ENCODE measurements at places on chromosomes 16 and 17. TPM values are rescaled to one million over a fixed set of nuclear protein-coding genes. Genes with fewer than 3 reads are reported as not detected.

The DNAI2 gene
- total RNA-seq, result not detected

The CRYM gene
- total RNA-seq, result not detected

The RNF43 gene
- not detected for total RNA-seq

The KRT33A gene
- total RNA-seq, result not detected

The CA4 gene
- 1.9 TPM for total RNA-seq

The NPIPB9 gene
- not detected for total RNA-seq

The ZG16B gene
- total RNA-seq, result 2.7 TPM

The CLDN6 gene
- not detected for total RNA-seq

The SPNS2 gene
- 4.2 TPM for total RNA-seq

The TPPP3 gene
- total RNA-seq, result not detected

The CA10 gene
- not detected for total RNA-seq

The RAMP2 gene
- not detected for total RNA-seq

The GCGR gene
- not detected for total RNA-seq

The ALDH3A1 gene
- total RNA-seq, result 240 TPM

The PARD6A gene
- 0.89 TPM for total RNA-seq

The TOM1L1 gene
- total RNA-seq, result 13.9 TPM

The HOXB8 gene
- 4.8 TPM for total RNA-seq

The KRTAP2-2 gene
- total RNA-seq, result not detected

The CIAPIN1 gene
- 177 TPM for total RNA-seq

The TNFSF12 gene
- 0.33 TPM for total RNA-seq

The SHISA9 gene
- not detected for total RNA-seq

The HCRT gene
- not detected for total RNA-seq

The TBC1D3K gene
- not detected for total RNA-seq

The ATP2C2 gene
- total RNA-seq, result not detected

The PERCC1 gene
- total RNA-seq, result not detected

The CBLN1 gene
- not detected for total RNA-seq

The CES1 gene
- total RNA-seq, result 0.56 TPM

The LHX1 gene
- not detected for total RNA-seq

The NOXO1 gene
- total RNA-seq, result not detected

Data from MG63 (cell line).